Ecto neural progenitor cell (in vitro differentiated cells): ENCODE measurements at places on chromosomes 12 and 14.
A peak's percentile ranks its signal among the peaks of the same experiment; 100 is the strongest.

GRCh38 chr12:126038434-126038833 is 973.2 kb downstream of the AACS start:
- no peak for DNase-seq

DNA sequence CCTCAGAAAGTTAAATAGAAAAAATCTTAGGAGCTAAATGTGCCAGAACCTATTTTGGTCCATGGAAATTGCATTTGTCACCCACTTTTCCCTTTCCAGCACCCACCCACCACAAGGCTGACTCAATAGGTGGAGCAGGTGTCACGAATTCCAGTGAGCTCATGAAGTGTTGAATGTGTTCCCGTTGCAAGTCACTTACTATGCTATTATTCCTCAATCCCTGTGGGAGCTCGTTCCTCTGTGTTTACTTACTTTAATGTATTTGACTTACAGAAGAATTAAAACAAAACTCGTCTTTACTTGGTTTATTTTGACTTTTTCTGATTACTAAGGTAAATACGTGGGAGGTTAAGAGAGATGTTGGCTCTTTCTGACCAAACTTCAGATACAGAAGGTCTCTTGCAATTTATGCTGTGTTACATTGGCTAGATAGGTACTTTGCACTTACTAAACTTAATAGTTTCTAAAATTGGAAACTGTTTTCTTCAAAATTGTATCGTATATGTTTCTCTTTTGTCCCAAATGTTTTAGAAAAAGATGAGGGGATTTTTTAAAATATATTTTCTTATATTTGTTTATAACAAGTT is 269.4 kb upstream of the NOVA1 start:
- no peak for DNase-seq

DNA sequence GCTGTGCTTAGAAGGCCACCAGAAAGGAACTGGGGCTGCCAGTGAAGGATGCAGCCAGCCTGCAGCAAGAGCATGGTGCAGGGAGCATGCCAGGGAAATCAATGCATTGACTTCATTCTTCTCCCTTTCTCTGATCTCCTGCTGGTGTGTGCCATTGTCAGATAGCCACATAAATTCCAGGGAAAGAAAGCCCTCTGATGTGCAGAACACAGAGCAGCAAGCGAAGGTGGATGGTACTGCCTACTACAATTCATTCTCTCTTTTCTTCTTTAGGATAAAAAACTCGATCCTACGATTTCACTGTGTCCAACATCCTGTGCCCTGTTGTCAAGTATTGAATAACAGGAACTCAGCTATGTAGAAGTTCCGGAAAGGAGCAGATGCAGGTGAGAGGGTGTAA is 446.7 kb upstream of the TMEM132C start:
- peak; percentile 26 for DNase-seq

- no peak for DNase-seq
Measured at GRCh38 chr12:55716582-55716957, 724 bp downstream of the BLOC1S1 start.

- no peak for DNase-seq
Measured at GRCh38 chr12:93060666-93061472, 131.8 kb upstream of the EEA1 start.

- no peak for DNase-seq
Measured at GRCh38 chr14:102666635-102667034, 74.2 kb downstream of the RCOR1 start.

DNA sequence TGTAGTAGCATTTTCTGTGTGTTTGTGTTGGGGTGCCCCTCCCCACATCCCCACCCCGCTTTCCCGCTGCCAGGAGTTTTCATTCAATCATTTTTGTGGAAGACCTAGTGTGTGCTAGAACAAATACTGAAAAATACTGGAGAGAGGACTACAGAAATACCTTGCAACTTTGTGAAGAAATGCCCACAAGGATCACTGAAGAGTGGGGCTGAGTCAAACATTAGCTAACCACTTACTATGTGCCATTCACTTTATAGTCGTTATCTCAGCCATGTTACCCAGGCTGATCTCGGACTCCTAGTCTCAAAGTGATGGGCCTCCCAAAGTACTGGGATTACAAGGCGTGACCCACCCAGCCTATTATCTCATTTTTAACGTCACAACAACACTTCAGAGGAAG is 559 bp upstream of the LMBR1L start:
- no peak for DNase-seq

GRCh38 chr14:36506732-36507614 is 13.1 kb downstream of the NKX2-1 start:
- DNase-seq: no peak

- no peak for DNase-seq
Measured at GRCh38 chr14:94403312-94403932, 15.0 kb upstream of the SERPINA1 start.

- DNase-seq: peak; percentile 10
Measured at GRCh38 chr14:76289276-76289675, 86.7 kb upstream of the ESRRB start.

GRCh38 chr12:8950702-8951478 is 1.4 kb upstream of the M6PR start:
- DNase-seq: no peak

DNA sequence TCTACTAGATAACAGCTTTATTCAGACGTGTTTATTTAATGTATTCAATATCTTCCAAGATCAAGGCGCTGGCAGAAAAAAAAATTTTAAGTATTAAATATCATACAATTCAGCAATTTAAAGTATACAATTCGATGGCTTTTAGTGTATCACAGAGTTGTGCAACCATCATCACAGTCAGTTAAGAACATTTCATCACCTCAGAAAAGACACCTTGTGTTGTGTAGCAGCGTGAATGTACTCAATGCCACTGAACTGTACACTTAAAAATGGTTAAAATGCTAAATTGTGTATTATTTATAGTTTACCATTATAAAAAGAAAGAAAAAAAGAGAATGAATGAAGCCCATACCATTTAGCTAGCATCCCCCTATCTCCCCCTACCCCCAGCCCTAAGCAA is 96.4 kb downstream of the RIN3 start:
- no peak for DNase-seq

- no peak for DNase-seq
Measured at GRCh38 chr12:83320350-83320749, 633.6 kb downstream of the TMTC2 start.

- DNase-seq: no peak
Measured at GRCh38 chr12:70196811-70197281, 46.4 kb upstream of the CNOT2 start.

DNA sequence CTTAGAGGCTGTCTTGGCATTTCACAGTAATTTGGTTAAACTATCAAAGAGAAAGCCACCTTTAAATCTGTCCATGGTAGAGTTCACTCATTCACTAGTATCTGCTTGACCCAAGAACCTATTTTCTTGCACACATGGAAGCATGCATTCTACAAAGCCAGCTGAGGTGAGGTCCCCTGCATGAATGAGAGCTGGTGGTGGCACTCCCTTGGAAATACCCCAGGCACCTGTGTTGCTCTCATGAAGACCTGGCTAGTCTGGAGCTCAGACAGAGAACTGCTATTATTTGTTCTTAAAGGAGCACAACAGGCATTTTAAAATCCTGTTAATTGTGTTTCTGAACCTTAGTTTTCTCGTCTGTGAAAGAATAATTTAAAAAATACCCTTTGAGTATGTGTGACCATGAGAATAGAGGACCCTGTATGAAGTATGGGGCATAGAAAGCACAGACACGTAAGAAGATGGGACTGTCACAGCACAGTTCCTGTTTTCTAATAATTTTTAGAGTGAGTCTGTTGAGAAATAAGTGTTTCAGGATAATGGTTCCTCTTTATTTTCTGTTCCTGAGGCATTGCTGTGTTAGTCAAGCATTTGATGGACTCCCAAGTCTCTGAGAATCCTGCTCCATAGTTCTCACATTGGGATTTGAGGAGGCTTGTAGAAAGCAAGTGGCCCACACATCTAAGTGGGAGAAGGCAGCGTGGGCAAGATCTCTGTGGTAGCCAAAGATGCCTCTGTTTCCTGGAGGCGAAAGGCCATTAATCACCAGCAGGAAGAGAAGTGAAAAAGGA is 10.9 kb downstream of the RGS6 start:
- no peak for DNase-seq

DNA sequence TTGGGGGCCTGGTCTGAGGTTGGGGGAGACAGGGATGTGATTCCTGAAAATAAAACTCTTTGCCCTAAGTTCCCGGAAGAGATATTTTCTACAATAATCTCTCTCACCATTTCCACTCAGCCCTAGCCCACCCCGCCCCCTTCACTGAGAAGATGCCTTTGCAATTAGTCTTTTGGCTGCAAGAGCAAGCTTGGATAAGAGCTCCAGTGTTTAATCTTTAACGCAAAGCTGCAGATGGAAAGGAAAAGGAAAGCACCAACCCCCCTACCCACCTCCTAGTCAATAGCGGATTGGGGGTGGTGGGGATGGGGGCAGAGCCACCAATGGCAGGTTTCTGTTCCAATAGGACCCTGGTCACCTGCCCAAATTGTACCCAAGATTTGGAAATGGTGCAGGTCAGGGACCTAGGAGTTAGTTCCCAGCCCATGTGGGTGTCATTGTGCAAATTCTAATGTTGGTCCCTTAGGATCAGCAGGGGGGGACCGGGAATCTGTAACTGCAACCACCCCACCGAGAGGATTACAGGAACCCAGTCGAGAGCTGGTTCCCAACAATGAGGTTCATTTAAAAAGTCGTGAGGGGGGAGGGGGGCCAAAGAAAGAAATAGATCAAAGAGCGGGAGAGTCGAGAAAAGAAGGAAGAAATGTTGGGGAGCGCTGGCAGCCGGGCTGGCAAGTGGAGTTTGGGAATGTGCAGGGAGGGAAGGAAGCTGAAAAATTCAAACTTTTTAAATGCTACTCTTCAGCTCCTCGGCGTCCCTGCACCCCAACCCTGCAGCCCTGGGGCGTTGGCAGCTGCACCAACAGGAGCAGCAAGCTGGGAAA is 1.6 kb downstream of the ZFP36L1 start:
- no peak for DNase-seq

DNA sequence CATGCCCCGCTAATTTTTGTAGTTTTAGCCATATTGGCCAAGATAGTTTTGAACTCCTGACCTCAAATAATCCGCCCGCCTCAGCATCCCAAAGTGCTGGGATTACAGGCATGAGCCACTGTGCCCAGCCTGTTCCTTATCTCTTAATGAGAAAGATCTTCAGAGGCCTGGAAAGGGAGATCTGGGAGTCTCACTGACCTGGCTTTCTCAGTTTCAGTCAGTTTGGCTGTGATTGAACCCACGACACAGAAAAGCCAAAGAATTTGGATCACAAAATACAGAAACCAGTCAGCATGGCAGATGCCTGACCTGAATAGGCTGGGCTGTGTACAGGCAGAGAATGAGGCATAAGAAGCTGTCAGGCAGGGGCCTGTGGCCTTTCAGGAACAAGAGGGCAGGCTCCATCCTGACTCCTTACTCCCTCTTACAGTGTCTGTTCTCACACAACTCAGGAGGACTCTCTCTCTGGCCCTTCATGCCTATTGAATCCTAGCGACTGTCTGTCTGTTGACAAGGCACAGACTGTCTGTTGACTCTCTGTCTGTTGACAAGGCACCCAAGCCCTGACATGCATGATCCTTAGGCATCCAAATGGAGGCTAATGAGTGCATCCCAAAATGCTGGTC is 366.5 kb upstream of the CCDC196 start:
- no peak for DNase-seq

- no peak for DNase-seq
Measured at GRCh38 chr12:124230117-124230757, 64.7 kb upstream of the RFLNA start.

- no peak for DNase-seq
Measured at GRCh38 chr14:80054020-80054419, 157.3 kb downstream of the DIO2 start.

- DNase-seq: no peak
Measured at GRCh38 chr12:11812241-11812585, 162.7 kb downstream of the ETV6 start.

- no peak for DNase-seq
Measured at GRCh38 chr12:130080205-130080604, 82.1 kb upstream of the FZD10 start.

GRCh38 chr14:101709533-101709881 is 52.0 kb upstream of the PPP2R5C start:
- DNase-seq: no peak
